Left kidney (tissue), 8 donors: ENCODE measurements at places on chromosomes 11 and 22. TPM values are rescaled to one million over a fixed set of nuclear protein-coding genes. Genes with fewer than 3 reads are reported as not detected.

CYTH4 gene
- polyA plus RNA-seq: 3.9 TPM

FAM180B gene
- polyA plus RNA-seq: 0.33 TPM

TSPAN32 gene
- polyA plus RNA-seq: 1.9 TPM

SH3BP1 gene
- 27.1 TPM for polyA plus RNA-seq

KCNJ1 gene
- 76.0 TPM for polyA plus RNA-seq

RAB39A gene
- 1.2 TPM for polyA plus RNA-seq

IL17REL gene
- 0.08 TPM for polyA plus RNA-seq

MS4A1 gene
- 0.12 TPM for polyA plus RNA-seq

TPBGL gene
- 0.17 TPM for polyA plus RNA-seq

C22orf31 gene
- polyA plus RNA-seq: 1.5 TPM

SCGB1A1 gene
- polyA plus RNA-seq: not detected

FZD4 gene
- polyA plus RNA-seq: 91.3 TPM

TMEM191C gene
- 1.8 TPM for polyA plus RNA-seq

HPS5 gene
- 26.9 TPM for polyA plus RNA-seq

HTR3A gene
- not detected for polyA plus RNA-seq

TBX10 gene
- not detected for polyA plus RNA-seq

OSBP gene
- 61.6 TPM for polyA plus RNA-seq

NTM gene
- 44.4 TPM for polyA plus RNA-seq

OPCML gene
- polyA plus RNA-seq: 13.9 TPM

VSIG2 gene
- polyA plus RNA-seq: 8.5 TPM

UBQLNL gene
- 1.4 TPM for polyA plus RNA-seq

TRIM49 gene
- polyA plus RNA-seq: not detected

OR5B21 gene
- not detected for polyA plus RNA-seq

CD3G gene
- 0.25 TPM for polyA plus RNA-seq

PLAAT4 gene
- polyA plus RNA-seq: 8.2 TPM

FDXACB1 gene
- 5.3 TPM for polyA plus RNA-seq

RPUSD4 gene
- 43.7 TPM for polyA plus RNA-seq

DLG2 gene
- 13.4 TPM for polyA plus RNA-seq

OR4S1 gene
- polyA plus RNA-seq: not detected

NXPE2 gene
- polyA plus RNA-seq: 0.42 TPM

SHISA8 gene
- 0.38 TPM for polyA plus RNA-seq

OLFML1 gene
- polyA plus RNA-seq: 33.1 TPM

APOL4 gene
- polyA plus RNA-seq: 10.9 TPM

BARX2 gene
- 1.0 TPM for polyA plus RNA-seq

C11orf91 gene
- polyA plus RNA-seq: not detected

SLC22A8 gene
- 51.0 TPM for polyA plus RNA-seq

DYNC2H1 gene
- 48.0 TPM for polyA plus RNA-seq

SEZ6L gene
- polyA plus RNA-seq: 0.10 TPM

KCNJ11 gene
- polyA plus RNA-seq: 2.6 TPM

OR56A5 gene
- not detected for polyA plus RNA-seq

PAK1 gene
- 102 TPM for polyA plus RNA-seq

MMP26 gene
- 0.27 TPM for polyA plus RNA-seq

SYT8 gene
- 0.18 TPM for polyA plus RNA-seq

ALKBH3 gene
- polyA plus RNA-seq: 34.2 TPM

KDM2A gene
- polyA plus RNA-seq: 87.2 TPM

APOL1 gene
- polyA plus RNA-seq: 11.7 TPM

PRR5L gene
- polyA plus RNA-seq: 17.3 TPM

CNIH2 gene
- 5.4 TPM for polyA plus RNA-seq
